ENCODE measurements at places on chromosomes 4 and X.

DNA sequence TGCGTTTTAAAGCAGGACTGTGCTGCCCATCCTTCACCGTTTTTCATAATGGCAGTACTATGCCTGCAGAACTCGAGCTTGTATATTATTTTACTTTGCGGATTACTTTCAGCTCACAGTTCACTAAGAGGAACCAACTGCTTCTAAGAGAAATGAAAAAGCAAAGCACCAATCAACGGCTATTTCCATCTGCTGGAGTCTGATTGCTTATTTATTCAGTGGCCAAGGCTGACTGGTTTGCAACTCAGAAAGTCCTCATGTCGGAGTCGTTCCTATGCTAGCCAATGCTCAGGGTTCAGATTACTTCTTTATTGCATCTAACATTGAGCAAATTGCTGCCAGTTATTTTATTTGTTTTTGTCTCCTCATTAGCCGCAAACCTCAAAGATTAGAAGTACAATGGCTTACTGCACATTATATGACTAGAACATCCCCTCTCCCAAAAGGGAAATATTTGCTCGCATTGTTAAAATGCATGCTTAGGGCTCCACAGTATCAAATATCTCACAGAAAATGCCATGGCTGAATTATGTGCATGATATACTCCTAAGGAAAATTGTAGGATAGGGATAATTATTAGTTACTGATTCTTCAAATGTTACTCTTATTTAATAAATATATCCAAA, 1628.2 kb upstream of the ADGRL3 start:
- DNase-seq: no peak

GRCh38 chr4:185167234-185167633, 24.2 kb downstream of the SLC25A4 start:
- DNase-seq: no peak

- DNase-seq: no peak
Measured at GRCh38 chr4:155818639-155819038, 47.4 kb downstream of the ASIC5 start.

DNA sequence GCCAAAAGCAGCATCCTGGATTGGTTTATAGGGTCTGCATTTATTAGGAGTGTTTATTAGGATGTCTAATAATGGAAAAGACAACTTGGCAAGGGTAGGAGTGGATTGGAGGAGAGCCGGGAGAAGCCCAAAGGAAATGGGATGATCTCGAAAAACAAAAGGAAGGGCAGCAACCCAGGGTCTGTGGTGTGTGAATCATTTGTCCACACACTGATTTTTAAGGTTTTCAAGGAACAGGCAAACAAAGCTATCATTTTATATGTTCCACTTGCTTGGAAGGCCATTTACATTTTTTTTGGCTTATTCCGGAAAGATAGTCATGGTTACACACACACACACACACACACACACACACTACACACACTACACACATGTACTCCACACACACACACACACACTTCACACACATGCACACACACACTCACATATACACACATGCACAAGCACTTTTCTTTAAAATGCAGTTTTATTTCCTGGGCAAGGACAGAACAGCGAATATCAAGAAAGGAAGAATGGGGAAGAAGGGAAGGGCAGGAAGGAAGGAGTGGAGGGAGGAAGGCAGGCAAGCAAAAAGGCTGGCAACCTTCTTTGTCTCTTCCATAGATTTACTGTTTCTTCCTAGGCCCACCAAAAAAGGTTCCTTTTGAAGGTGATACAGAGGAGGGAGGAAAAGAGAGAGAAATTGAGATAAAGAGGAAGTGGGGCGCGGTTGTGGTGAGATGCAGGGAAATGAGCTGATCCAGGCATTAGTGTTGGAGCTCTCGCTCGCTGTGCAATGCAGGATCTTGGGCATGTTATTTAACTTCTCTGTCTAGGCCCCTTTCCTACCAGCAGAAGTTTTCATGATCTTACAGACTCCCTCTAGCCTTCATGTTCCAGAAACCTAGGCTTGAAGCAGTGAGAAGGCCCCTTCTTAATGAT, 88.6 kb upstream of the MAML3 start:
- no peak for DNase-seq

GRCh38 chr4:106371161-106371560, 2.6 kb upstream of the GIMD1 start:
- no peak for DNase-seq

DNA sequence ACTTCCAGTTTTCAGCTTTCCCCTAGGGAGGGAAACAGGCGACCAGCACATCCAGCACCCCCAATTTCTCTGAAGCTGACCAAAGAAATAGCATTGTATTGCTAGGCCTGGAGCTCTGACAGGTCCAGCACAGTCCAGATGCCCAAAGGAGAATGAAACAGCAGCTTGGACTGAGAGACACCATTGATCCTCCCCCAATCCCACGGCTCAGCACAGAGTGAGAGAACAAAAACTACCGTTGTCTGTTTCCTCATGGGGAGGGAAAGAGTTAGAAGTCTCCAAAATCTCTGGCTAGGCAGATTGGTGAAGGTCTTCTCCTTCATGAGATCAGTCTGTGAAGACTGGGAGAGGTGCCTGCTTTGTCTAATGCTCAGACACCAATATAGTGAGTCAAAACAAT, 8.6 kb downstream of the TCEAL7 start:
- DNase-seq: no peak

GRCh38 chrX:18146954-18147353, 73.7 kb downstream of the BEND2 start:
- no peak for DNase-seq

- no peak for DNase-seq
Measured at GRCh38 chrX:7074148-7074907, 73.2 kb upstream of the STS start.

DNA sequence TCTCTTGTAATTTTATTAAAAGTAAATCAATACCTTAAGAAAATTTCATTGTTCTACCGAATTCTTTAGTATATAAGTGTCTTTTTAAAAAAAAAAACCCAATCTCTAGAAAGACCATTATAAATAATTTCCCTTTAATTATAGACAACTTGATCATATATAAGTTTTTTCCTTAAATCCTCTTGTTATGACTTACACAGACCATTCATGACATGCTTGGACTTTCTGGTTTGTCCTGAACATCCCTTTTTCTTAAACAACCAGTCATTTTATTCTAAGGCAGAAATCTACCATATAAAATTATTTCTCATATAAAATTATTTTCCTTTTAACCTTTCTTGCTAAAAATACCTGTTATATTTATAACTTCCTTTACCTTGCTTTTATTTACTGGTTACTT, 15.4 kb upstream of the FHDC1 start:
- no peak for DNase-seq

DNA sequence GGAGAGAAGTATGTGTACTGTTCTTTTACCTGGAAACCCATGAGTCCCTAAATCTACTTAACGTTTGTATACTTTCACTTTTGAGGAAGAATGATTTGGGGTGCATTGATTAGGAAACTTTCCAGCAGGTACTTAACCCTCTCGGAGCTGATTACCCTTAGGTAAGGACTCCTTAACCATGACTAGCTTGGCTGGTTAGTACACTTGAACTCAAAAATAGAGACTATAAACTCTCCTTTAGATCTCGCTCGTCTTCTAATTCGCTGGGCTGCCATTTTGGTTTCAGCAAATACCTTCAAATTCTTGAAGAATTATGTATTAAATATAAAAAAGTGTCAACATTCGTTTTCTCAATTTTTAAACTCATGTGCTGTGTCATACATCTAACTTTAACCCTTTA, 2.0 kb downstream of the USP9X start:
- DNase-seq: no peak

- DNase-seq: no peak
Measured at GRCh38 chr4:188015025-188015940, 19.7 kb downstream of the ZFP42 start.

DNA sequence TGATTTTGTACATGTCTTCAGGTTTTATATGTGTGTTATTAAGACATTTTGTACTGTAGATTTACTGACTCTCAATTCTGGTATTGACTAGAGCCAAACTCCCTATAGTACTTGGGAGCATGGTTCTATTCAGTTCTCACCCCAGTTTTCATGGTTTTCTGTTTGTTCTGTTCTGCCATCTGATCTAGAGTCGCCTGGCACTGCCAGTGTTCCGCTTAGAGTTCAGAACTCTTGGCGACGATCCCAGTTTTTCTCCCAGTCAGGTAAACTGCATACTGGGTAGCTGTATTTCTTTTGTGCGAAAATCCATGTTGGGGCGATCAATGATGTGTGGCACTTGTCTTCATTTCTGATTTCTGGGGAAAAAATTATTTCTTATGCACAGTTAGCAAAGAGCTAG, 78.0 kb downstream of the PHOX2B start:
- no peak for DNase-seq

DNA sequence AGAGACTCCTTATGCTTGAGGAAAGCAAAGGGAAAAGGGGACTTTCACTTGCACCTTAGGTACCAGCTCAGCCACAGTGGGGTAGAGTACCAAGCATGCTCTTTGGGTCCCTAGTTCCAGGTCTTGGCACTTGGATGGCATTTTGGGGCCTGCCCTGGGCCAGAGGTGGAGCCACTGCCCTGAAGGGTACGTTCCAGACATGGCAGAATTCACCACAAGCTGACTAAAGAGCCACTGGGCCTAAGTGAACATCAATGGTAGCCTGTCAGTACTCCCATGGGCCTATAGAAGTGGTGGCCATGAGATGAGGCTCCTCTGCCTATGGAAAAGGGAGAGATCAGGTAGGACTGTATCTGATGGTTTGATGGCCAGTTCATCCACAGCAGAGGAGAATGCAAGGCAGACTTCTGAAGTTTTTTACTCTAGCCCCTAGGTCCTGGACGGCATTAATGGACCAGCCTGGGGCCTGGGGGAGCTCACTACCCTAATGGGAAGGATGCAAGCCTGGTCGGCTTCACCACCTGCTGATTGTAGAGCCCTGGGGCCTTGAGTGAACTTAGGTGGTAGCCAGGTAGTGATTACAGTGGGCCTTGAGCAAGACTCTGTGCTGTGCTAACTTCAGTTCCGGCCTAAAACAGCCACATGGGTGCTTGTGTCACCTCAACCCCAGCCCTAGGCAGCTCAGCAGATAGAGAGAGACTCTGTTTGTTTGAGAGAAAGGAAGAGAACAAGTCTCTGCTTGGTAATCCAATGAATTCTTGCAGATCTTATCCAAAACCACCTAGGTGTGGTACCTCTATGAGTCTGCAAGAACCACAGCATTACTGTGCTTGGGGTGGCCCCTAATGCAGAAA, 19.8 kb upstream of the HSFX4 start:
- DNase-seq: no peak

DNA sequence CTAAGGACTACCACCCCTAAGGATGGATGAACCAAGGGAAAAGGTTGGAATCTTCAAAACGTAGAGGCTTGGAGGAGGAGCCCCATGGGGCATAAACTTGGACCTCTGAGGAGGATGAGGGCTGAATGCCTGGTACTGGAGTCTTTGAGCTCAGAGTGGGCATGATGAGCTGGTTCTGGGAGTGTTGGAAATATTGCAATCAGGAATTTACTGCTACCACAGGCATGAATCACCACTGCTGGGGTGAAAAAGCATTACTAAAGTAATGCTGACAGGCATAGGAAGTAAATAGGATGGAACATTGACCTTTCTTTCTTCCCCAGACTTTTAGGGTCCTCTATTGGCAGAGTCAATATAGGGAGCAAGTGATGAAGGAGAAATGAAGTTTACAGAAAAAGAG, 105.8 kb upstream of the RPS6KA3 start:
- no peak for DNase-seq

DNA sequence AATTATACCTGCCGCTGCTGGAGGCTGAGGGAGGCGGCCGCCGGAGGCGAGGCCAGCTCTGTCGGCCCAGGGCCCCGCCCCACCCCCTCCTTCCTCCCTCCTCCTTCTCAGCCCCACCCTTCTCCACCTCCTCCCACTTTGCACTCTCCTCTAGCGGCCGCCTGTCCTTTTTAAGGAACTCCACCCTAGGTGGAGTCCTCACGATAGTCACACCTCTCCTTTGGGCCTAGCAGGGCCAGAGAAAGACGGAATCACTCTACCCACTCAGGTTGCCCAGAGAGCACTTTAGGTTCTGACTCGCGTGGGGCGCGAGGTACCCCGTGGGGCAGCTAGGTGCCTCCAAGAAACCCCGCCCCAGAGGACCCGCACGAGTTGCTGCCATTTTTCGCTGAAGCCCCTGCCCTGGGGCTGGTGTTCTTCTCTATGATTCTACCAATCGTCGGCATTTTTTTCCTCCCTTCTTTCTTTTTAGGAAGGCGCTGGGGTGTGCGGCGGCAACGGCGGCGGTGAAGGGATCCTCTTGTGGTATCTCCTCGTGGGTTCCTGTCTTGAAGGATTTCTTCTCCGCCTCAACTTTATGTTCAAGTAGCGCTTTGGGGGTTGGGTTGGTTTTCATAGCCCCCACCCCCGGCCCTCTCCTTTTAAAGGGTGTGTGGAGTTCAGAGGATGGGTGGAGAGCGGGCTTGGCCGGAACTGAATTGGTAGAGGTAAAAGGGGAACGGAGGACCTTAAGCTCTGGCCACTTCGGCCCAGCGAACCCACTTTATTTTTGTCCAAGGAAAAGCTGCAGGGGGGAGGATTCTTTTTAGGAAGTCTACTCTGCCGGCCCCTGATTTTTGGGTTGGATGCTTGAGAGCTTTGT, at the start of gene KLF8:
Gene KLF8, plus strand, starts transcription at position 136 of the 862 bp plus-strand sequence. CDS start 979 bp downstream, outside the sequence.
- DNase-seq: peak; percentile 15

DNA sequence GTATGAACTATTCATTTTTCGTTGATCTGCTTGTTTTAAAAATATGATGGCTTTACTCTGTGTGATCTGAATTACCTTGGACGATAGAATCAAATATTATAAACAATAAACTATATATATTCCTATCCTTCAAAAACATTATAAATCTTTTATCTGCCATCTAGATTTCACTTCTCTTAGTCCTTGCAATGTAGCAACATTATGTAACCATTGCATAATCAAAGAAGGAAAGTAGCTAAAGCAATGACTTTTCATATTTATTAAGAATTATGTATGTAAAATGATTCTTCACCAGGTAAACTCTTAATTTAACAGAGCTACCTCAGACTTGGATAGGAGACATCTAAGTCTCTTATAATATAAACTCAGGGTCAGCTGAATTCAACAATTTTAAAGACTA, 210.5 kb downstream of the ADAMTS3 start:
- no peak for DNase-seq

GRCh38 chr4:7466904-7467303, 32.2 kb upstream of the PSAPL1 start:
- no peak for DNase-seq

DNA sequence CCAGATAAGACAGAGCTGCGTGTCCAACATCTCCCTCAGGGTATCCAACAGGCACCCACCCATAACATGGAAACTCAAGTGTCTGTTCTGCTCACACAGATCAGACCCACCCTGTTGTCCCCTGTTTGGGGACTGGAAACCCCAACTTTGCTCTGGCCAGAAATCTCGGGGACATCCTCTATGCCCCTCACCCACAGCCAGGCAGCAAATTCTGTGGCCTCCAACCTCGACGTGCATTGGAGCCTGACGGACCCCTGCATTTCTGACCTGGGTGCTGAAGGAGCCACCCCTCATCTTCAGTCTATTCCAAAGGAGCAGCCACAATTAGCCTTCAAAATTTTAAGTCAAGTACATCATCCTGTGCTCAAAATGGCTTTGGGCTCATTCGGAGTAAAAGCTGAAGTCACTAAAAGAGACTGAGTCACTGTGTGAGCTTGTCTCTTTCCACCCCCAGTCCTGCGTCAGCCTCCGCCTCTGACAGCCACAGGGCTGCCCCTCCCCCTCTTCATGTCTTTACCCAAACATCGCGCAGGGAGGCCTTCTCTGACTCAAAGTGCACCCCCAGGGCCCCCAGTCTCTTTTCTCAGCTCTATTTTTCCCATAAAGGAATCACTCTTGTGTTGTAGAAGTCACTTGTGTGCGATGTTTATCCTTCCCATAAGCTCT, 24.4 kb upstream of the PDE6B start:
- peak; percentile 33 for DNase-seq
